ENCODE measurements at places on chromosomes 11 and 22. TPM values are rescaled to one million over a fixed set of nuclear protein-coding genes. Genes with fewer than 3 reads are reported as not detected.

DNA sequence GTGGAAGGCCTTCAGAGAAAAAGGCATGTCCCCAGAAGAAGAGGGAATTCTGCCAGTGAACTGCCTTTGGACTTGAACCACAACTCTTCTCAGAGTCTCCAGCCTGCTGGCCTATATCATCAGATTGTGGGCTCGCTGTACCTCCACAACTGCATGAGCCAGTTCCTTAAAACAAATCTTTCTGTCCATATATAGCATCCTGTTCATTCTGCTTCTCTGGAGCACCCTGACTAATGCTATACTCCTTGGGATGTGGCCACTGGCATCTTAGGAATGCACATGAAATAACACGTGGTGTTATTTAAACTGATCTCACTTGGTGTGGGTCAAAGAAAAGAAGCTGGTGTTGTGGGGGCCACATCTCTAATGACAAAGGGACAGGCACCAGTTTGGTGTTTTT is 58.3 kb upstream of the VSTM5 start:
- peak; percentile 97 for DNase-seq

DNA sequence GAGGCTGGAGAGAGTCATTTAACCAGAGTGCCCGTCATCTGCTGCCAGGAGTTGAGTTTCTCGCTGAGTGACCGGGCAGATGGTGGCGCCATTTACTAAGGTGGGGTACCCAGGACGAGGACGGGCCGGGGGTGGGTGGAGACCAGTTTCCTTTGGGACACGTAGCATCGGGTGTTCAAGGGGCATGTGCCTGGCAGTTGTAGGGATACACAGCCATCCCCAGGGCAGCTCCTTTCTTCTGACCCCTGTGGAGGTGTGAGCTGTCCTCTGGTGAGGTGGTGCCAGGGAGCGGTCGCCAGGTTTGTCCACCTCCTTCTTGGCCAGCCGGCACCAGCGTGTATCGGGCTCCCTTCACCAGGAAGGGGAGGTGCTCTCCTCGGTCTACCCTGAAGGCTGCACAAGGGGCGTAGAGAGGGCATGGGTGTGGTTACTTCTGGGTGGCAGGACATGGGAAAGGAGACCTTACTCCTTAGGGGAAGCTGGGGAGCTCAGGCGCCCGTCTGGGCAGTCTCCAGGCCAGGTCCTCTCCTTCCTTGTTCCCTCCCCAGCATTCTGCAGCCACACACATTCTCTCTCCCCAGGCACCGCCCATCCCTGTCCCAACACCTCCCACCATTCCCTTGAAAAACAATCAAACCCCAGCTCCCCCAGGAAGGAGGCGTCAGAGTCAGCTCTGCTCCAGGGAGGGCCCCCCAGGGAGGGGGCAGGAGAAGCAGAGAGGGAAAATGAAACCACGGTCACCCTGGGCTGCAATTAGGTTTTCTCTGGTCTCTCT is 10.3 kb upstream of the MB start:
- peak; percentile 89 for DNase-seq

- no peak for DNase-seq
These were observed 941.2 kb downstream of the FAM181B start for GRCh38 chr11:81792416-81792815.

- DNase-seq = peak; percentile 67
These were observed 184.2 kb downstream of the SBF2 start for GRCh38 chr11:10109806-10110205.

Gene CHKA
- total RNA-seq = 8.4 TPM

Gene NAALADL1
- 26.2 TPM for total RNA-seq

Data from fibroblast of lung (primary cell).